ENCODE measurements at places on chromosomes 6 and 20. TPM values are rescaled to one million over a fixed set of nuclear protein-coding genes. Genes with fewer than 3 reads are reported as not detected.

NCOA7 gene
- polyA plus RNA-seq = 12.9 TPM

UBE2C gene
- 19.7 TPM for polyA plus RNA-seq

COL19A1 gene
- polyA plus RNA-seq = 1.2 TPM

- no peak overlapping the region for H3K4me3 ChIP-seq
- H3K4me1 ChIP-seq = no peaks in the 10 kb centered on the region
- H3K27me3 ChIP-seq = no peaks in the 10 kb centered on the region
- DNase-seq = no peak
- no peak overlapping the region for H3K27ac ChIP-seq
These were observed 202.1 kb upstream of the HEY2 start for GRCh38 chr6:125547381-125547780.

DUSP15 gene
- 3.0 TPM for polyA plus RNA-seq

DNA sequence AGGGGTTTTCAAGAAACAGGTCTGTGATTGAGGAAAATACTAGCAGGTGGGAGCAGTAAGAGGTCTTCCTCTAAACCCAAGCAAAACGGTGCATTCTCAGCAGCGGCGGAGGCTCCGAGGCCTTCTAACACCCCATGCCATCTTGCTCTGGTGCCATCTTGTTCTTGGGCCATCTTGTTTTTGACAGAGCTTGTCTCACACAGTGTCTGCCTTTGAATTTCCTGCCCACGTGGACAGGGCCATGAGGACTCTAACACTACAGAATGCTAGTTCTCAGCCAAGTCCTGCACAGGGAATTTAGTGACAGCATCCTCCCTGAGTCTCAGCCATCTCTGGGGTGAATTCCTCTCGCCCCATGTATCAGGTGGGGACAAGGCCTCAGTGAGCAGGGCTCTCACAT, 76.4 kb downstream of the PSMG4 start:
- H3K27me3 ChIP-seq = no peaks in the 10 kb centered on the region
- no peaks in the 10 kb centered on the region for H3K36me3 ChIP-seq
- DNase-seq = no peak
- no peak overlapping the region for H3K4me3 ChIP-seq

GRCh38 chr20:45810191-45810970, 2.1 kb upstream of the UBE2C start:
- H3K4me1 ChIP-seq = peaks cover 6% of the 10 kb centered on the region
- no peak overlapping the region for H3K4me3 ChIP-seq
- H3K36me3 ChIP-seq = peaks cover 56% of the 10 kb centered on the region

GRCh38 chr20:51926670-51927305, 124.5 kb upstream of the SALL4 start:
- H3K4me3 ChIP-seq = no peak overlapping the region
- DNase-seq = no peak
- H3K4me1 ChIP-seq = peaks cover 9% of the 10 kb centered on the region

ZKSCAN8 gene
- 3.1 TPM for polyA plus RNA-seq

DNA sequence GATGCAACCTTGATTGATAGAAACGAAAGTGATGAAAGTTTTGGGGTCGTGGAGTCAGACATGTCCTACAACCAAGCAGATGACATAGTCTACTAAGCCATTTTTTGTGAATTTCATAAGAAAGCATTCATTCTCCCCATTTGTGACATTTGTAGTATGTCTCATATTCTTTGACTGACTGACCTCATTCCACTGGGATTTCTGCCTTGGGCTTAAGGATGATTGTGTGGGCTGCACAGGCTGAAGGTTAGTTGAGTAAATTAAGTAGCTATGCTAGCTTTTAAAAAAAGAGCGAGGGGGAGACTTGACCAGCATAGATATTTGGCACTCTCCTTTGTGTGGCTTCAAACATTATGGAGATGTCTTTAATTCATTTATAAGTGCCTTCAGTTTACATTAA, 28.9 kb downstream of the STMND1 start:
- DNase-seq = no peak
- no peak overlapping the region for H3K27ac ChIP-seq
- no peaks in the 10 kb centered on the region for H3K4me1 ChIP-seq
- H3K4me3 ChIP-seq = no peak overlapping the region
- no peaks in the 10 kb centered on the region for H3K36me3 ChIP-seq

DNA sequence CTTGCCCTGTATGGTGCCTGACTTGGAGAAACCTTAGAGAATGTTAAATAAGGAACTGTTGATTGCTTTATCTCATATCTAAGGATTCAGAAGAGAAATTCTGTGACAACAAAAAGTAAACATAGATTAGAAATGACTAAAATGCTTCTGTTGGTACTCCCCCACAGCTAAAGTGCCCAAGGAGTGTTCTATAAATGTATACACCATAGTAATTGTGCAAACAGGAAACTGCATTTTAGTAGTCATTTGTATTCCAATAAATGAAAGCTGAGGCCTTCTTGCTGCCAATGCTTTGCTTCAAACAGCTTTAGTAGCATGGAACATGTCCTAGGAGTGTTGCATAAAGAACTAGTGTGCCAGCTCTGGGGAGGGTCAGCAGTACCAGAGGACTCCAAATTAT, 343.7 kb upstream of the IRAK1BP1 start:
- H3K36me3 ChIP-seq = no peaks in the 10 kb centered on the region
- H3K4me3 ChIP-seq = no peak overlapping the region
- no peak overlapping the region for H3K27ac ChIP-seq
- no peaks in the 10 kb centered on the region for H3K4me1 ChIP-seq
- no peak for DNase-seq

GRCh38 chr6:142845624-142846458, 99.1 kb downstream of the HIVEP2 start:
- no peak overlapping the region for H3K4me3 ChIP-seq
- peak; percentile 91 for DNase-seq
- H3K27me3 ChIP-seq = no peaks in the 10 kb centered on the region

ADISSP gene
- polyA plus RNA-seq = 31.3 TPM

DNA sequence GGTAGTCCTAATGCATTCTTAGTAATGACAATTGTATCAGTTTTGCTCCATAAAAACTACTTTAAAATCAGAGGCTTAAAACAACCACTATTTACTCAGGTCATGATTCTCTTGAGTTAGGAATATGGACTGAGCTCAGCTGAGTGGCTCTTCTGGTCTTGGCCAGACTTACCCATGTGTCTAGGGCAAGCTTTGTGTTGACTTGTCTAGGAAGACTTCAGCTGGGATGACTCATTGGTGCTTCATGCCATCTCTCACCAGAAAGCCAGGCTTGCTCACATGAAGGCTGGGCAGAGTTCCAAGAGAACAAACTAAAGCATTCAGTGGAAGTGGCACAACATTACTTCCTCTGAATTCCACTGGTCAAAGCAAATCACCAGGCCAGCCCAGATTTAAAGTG, 155.3 kb downstream of the DHX35 start:
- DNase-seq = no peak
- no peak overlapping the region for H3K4me3 ChIP-seq
- no peak overlapping the region for H3K27ac ChIP-seq
- no peaks in the 10 kb centered on the region for H3K4me1 ChIP-seq
- no peaks in the 10 kb centered on the region for H3K36me3 ChIP-seq
